ENCODE measurements at places on chromosomes 3 and 15. TPM values are rescaled to one million over a fixed set of nuclear protein-coding genes. Genes with fewer than 3 reads are reported as not detected.

HTR3E gene
- not detected for total RNA-seq

TMEM266 gene
- total RNA-seq: 0.26 TPM

C3orf70 gene
- total RNA-seq: 1.5 TPM

RARRES1 gene
- 6.7 TPM for total RNA-seq

CHRNA3 gene
- total RNA-seq: not detected

FMN1 gene
- total RNA-seq: 3.4 TPM

FETUB gene
- not detected for total RNA-seq

FANCI gene
- total RNA-seq: 11.9 TPM

TMC3 gene
- not detected for total RNA-seq

PDHB gene
- total RNA-seq: 89.8 TPM

GOLGA8T gene
- total RNA-seq: not detected

ATP8B4 gene
- total RNA-seq: 9.8 TPM

TICRR gene
- 2.9 TPM for total RNA-seq

P2RY14 gene
- not detected for total RNA-seq

GJD2 gene
- total RNA-seq: not detected

GP5 gene
- under 0.01 TPM for total RNA-seq

ARRDC4 gene
- 15.1 TPM for total RNA-seq

STXBP5L gene
- total RNA-seq: not detected

CCDC71 gene
- total RNA-seq: 24.1 TPM

ASB14 gene
- total RNA-seq: 0.11 TPM

SCN11A gene
- 0.11 TPM for total RNA-seq

NAALADL2 gene
- 33.3 TPM for total RNA-seq

ARL6IP5 gene
- total RNA-seq: 217 TPM

CGNL1 gene
- 4.7 TPM for total RNA-seq

EXOG gene
- total RNA-seq: 20.6 TPM

MUSTN1 gene
- total RNA-seq: not detected

KIF7 gene
- 21.9 TPM for total RNA-seq

ANKRD34C gene
- total RNA-seq: not detected

NOX5 gene
- total RNA-seq: 0.26 TPM

Data from articular chondrocyte of knee joint (primary cell).